ENCODE measurements at places on chromosomes 1 and 21. TPM values are rescaled to one million over a fixed set of nuclear protein-coding genes. Genes with fewer than 3 reads are reported as not detected.

The AXDND1 gene
- total RNA-seq: not detected

The HSPB7 gene
- total RNA-seq: not detected

The LGR6 gene
- not detected for total RNA-seq

The SH2D1B gene
- total RNA-seq: 0.07 TPM

The RGS16 gene
- 0.81 TPM for total RNA-seq

The NDC1 gene
- total RNA-seq: 63.7 TPM

The HAO2 gene
- total RNA-seq: not detected

The HCN3 gene
- 8.1 TPM for total RNA-seq

The SAMD13 gene
- 0.94 TPM for total RNA-seq

The IRF6 gene
- 43.8 TPM for total RNA-seq

The RAB3B gene
- total RNA-seq: 35.5 TPM

The UTS2 gene
- total RNA-seq: not detected

The FAM163A gene
- not detected for total RNA-seq

The CDC7 gene
- 12.4 TPM for total RNA-seq

The KRTAP10-5 gene
- not detected for total RNA-seq

The KDF1 gene
- total RNA-seq: 10.0 TPM

The CFHR3 gene
- not detected for total RNA-seq

The PTGER3 gene
- total RNA-seq: 0.75 TPM

The KIF21B gene
- total RNA-seq: 12.0 TPM

The CSMD2 gene
- 0.98 TPM for total RNA-seq

The MRPL20 gene
- 150 TPM for total RNA-seq

The MRPL37 gene
- total RNA-seq: 115 TPM

The PTPRU gene
- 28.1 TPM for total RNA-seq

The SRP9 gene
- 313 TPM for total RNA-seq

The CEP104 gene
- total RNA-seq: 18.3 TPM

The SYTL1 gene
- 27.6 TPM for total RNA-seq

The ARTN gene
- total RNA-seq: 14.1 TPM

The GABPB2 gene
- total RNA-seq: 5.4 TPM

The LUZP1 gene
- total RNA-seq: 21.7 TPM

The LYPLA2 gene
- total RNA-seq: 129 TPM

The SYT6 gene
- not detected for total RNA-seq

The MTARC2 gene
- total RNA-seq: 13.8 TPM

The RGSL1 gene
- total RNA-seq: not detected

The GUCA2B gene
- total RNA-seq: not detected

The SAMSN1 gene
- 0.07 TPM for total RNA-seq

The LAX1 gene
- total RNA-seq: 0.06 TPM

The FAAH gene
- 12.8 TPM for total RNA-seq

The SKI gene
- total RNA-seq: 13.5 TPM

The LCE1C gene
- not detected for total RNA-seq

The INKA2 gene
- 0.58 TPM for total RNA-seq

The ERICH3 gene
- total RNA-seq: 0.14 TPM

The SLC45A1 gene
- total RNA-seq: 0.22 TPM

The FABP3 gene
- total RNA-seq: 10.2 TPM

The SNRNP40 gene
- total RNA-seq: 131 TPM

The NECTIN4 gene
- 3.0 TPM for total RNA-seq

The C1orf174 gene
- total RNA-seq: 38.2 TPM

The KIRREL1 gene
- total RNA-seq: 275 TPM

The MIXL1 gene
- total RNA-seq: not detected

The FTCD gene
- not detected for total RNA-seq

The KCNC4 gene
- 4.2 TPM for total RNA-seq

The OR2L3 gene
- not detected for total RNA-seq

The C1orf185 gene
- total RNA-seq: not detected

The RAB13 gene
- 30.5 TPM for total RNA-seq

The DNAJC28 gene
- total RNA-seq: 0.92 TPM

The REN gene
- total RNA-seq: 0.12 TPM

The TDRD5 gene
- 0.06 TPM for total RNA-seq

The STIL gene
- 26.8 TPM for total RNA-seq

The RWDD3 gene
- total RNA-seq: 16.7 TPM

The APOBEC4 gene
- total RNA-seq: not detected
